ENCODE measurements at places on chromosomes 3 and 15.

GRCh38 chr3:17090280-17090983 lies 205.7 kb downstream of the PLCL2 start:
- no peak for DNase-seq

GRCh38 chr3:186413615-186414415 lies 51.8 kb upstream of the DGKG start:
- DNase-seq, result no peak

- DNase-seq, result no peak
These were observed 22.1 kb upstream of the MGLL start for GRCh38 chr3:127844326-127844942.

DNA sequence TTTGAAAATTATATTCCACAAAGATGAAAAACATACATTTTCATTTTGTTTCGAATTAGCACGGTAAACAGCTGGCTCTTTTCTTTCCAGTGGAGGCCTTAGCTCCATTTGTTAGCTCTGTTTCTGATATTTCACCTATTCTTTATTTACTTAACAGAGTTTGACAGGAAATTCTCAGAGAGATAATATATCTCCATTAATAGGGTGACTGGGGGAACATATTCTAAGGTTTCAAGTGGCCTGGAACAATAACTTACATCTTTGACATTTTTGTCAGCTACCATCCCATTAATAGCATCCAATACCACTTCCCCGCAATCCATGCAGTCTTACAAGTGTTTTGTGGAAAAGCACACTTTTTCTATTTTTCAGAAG lies 577.6 kb upstream of the MDFIC2 start:
- no peak for DNase-seq

DNA sequence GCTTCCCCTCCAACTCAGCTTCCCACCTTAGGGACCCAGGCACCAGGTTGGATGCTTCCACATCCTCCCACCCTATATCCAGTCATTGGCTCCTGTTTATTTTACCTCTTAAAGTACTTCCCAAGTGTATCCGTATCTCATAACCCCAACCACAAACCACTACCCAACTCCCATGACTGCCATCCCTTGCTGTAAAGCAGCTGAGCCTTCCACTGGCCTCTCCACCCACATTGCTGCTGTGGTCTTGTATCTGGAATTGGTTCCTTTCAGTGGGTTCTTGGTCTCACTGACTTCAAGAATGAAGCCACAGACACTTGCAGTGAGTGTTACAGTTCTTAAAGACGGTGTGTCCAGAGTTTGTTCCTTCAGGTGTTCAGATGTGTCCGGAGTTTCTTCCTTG lies 79.8 kb upstream of the HRH1 start:
- DNase-seq, result no peak

DNA sequence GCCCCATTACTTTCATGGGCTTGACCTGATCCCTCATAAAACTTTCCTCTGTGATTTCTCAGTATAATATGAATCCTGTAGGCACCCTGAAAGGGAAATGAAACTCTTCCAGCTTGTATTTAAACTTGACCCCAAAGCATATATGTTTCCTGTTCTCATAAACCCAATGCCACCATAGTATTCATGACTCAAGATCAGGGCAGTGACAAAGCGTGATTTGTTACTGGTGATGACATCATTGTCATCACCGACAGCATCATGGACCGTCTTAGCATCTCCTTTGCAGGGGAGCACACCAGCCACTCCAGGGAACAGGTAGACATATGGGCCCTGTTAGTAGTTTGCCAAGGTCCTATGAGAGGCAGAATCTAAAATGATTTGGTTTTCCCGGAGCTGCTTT lies 741.2 kb downstream of the NR2F2 start:
- no peak for DNase-seq

DNA sequence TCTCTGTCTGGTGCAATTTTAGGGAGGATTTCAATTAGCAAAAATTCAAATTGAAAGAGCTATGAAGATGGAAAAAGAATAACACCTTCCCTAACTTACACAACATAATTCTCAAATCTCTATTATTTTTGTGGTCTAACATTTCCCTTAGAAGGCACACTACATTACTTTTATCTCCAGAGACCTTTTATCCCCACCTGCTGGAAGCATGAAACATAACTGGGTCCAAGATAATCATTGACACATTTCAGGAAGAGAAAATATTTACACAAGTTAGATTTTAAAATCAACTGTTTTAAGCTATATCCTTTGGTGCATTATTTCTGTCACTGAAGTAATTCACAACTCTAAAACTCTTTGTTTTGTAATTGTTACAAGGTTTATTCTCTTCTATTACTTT lies 779.5 kb downstream of the ROBO1 start:
- no peak for DNase-seq

- DNase-seq, result no peak
These were observed 174.1 kb downstream of the KLHL25 start for GRCh38 chr15:85620690-85621049.

GRCh38 chr3:36075491-36075890 lies 304.8 kb upstream of the STAC start:
- no peak for DNase-seq

DNA sequence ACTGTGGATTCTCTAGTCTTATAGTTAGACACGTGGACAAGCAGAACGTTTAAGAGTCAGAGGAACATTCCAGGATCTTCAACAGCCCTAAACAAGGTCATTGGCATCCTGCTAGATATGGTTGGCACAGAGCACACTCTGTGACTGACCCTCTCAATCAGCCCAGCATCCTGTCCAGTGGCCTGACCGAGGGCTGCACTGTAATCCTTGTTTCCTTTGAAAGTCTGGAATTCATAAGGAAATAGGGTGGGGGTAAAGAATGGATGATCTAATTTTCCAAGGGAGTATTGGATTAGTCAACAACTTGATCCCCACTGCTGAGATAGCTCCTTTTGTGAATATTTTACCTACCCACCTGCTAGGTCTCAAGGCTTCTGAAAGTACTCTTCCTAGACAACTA lies 94.5 kb upstream of the DLG1 start:
- no peak for DNase-seq

DNA sequence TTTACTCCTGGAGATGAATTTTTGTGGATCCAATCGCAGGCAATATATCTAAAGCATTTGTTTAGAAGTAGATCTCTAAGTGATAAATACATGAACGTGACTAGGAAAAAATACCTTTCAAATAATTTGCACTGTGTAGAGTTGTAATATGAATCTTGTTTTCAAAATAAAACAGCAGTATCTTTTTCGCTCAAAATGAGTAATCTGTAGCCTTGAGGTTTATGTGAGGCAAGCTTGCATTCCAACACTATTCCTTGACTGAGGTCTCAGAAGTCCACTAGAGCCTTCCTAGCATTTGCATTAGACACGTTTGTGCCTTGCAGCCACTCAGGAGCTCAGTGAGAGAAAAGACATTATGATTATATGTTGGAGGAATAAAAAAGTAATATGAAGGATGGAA lies 138.3 kb upstream of the ROBO1 start:
- no peak for DNase-seq

- no peak for DNase-seq
These were observed 67.8 kb upstream of the ZBED2 start for GRCh38 chr3:111662907-111663306.

GRCh38 chr3:64379221-64379620 lies 154.0 kb upstream of the PRICKLE2 start:
- no peak for DNase-seq

GRCh38 chr15:74723754-74724334 lies 1.5 kb downstream of the CYP1A1 start:
- DNase-seq, result no peak

DNA sequence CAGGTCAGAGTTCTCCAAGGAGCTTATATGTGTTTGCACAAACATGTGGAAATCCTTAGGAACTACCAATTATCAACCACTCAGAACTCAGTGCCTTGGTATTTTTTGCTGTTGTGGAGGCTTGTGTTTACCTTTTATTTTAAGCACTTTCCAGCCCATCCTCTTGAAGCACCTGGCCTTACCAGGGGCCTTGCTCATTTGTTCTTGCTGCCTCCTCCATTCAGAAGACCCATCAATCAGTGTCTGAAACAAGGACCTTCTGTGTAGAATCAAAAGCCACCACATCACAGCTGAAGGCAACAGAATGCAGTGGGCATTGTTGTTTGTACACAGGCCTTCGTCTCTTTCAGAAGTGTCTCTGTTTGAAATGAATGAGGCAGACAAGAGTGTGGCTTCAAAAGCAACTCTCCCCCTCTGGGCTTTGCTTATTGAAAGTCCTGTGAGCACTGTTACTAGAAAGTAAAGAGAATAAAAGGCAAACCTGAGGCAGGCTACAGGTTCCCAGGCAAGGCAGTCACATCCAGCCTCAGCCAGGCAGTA lies 24.5 kb upstream of the LIPC start:
- DNase-seq, result no peak

GRCh38 chr3:99013777-99014315 lies 112.4 kb upstream of the DCBLD2 start:
- no peak for DNase-seq

DNA sequence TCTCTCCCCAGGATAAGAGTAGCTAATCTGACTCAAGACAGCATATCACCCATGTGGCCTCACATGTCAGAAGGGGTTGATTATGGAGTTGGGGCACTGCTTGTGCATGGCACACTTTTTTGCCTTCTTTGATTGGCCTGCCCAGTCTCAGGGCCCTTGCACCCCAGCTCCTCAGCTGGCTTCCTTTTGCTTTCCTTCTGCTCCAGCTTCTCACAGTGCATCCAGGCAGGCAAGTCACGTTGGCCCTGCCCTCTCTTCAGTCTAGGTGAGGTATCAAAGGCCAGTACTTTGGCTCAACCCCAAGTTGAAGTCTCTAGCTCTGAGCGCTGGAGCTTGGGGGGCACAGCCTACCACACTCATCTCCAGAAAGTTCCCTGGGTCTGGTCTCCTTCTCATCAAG lies 42.2 kb downstream of the NGRN start:
- DNase-seq, result no peak

DNA sequence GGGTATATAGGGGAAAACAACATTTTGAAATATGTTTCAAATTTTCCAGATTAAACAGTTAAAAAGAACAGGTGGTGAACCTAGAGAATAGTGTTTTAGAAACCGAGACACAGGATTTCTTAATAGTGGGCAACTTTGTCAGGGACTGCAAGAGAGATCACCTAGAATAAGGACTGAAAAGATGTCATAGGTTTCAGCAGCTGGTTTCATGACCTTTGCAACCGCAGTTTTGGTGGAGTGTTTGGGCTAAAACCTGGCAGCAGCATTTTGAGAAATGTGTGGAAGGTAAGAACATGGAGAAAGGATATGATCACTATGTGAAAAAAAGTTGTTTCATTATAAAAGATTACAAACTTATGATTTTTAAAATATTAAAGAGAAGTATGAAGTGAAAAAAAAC lies 34.9 kb downstream of the PRKCI start:
- DNase-seq, result no peak

GRCh38 chr3:5489536-5489935 lies 302.0 kb downstream of the EDEM1 start:
- no peak for DNase-seq

- DNase-seq, result no peak
These were observed 4.9 kb downstream of the PRICKLE2 start for GRCh38 chr3:64220161-64220914.

- no peak for DNase-seq
These were observed 1.4 kb upstream of the HCN4 start for GRCh38 chr15:73370151-73370550.

GRCh38 chr3:197950677-197951061 lies 679 bp downstream of the RPL35A start:
- DNase-seq, result no peak

- DNase-seq, result no peak
These were observed 2.1 kb upstream of the ANP32A start for GRCh38 chr15:68822818-68823217.

DNA sequence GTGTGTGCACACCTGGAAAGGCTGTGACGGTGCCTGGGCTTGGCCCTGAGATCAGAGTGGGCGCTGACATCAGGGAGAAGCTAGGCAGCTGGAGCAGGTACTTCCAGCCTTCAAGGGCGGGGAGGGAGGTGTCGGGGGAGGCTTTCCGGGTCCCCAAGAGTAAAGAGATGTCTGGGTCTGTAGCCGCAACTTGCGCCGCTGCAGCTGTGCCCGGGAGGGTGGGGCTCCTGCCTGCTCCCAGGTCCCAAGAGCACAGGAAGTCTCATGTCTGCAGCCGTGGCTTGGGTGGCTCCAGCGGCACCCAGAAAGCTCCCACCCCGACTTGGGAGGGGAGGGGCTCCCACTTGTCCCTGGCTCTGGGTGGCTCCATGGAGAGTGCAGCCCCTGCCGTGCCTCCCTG lies 103.2 kb upstream of the BNIP2 start:
- DNase-seq, result no peak

- no peak for DNase-seq
These were observed 455 bp upstream of the SNAP23 start for GRCh38 chr15:42494998-42495360.

DNA sequence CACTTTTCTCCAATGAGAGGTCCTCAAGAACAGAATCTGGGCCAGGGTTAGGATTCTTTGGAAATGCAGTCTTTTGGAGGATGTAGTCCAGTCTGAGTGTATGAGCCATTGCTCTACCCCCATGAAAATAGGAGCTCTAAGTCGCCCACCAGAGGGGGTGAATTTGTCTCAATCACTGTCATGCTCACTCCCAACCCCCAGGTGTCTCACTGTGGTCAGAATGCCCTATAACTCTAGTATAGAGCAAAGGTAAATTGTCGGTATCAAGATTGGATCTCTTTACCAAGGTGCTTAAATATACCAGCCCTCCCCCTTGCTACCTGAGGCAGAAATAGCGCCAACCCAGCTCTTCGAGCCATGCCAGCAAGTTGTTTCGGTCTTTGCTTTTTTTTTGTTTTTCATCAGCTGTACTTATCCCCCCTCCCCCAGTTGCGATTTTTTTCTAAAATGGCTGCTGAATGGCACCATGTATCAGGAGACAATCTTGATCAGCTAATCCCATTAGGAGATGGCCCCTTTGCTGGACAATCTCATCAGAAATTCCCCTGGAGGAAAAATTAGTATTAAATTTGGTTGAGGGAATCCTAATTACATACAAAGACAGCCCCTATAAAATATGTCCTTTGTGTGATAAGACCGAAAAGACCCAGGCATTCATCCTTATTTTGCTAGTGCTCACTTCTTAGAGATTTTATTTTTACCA lies 130.7 kb downstream of the EBLN2 start:
- DNase-seq, result no peak

- no peak for DNase-seq
These were observed 4.6 kb downstream of the EFCC1 start for GRCh38 chr3:129005526-129006303.

DNA sequence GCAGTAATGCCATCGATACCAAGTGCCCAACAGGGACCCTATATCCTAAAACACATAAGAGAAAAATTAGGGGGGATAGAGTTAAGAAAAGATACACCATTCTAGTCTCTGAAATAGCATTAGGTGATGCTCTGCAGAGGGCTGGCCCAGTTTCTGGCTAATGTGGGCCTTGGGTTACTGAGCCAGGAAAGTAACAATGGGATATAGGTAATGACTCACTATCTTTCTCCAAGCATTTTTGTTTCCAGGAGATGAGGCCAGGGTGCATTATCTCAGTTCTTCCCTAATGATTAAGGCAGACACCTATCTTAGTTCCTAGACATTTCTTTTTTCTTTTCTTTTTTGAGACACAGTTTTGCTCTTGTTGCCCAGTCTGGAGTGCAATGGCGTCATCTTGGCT lies 50.0 kb downstream of the PRKAR2A start:
- no peak for DNase-seq

GRCh38 chr3:195133462-195133861 lies 137.5 kb downstream of the XXYLT1 start:
- no peak for DNase-seq
